ENCODE measurements at places on chromosomes 13 and 19.

- no peak for DNase-seq
These were observed 712.0 kb upstream of the GPC6 start for GRCh38 chr13:92514420-92515125.

DNA sequence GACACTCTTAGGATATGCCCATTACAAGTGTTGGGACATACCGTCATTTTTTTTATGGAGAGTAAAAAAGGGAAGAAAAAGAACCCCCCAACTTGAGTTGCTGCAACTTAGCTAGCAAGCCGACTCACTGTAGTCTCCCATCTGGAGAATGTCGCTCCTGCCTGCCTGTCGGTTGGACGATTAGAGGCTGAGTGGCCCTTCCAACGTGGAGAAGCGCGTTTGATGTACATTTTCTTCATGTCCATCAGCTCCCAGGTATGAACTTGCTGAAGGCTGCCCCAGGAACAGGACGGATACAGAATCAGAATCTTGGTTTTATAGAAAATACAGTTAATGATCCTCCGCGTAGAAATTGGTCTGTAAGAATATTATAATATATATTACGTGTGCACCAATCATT is 189.0 kb upstream of the SOX1 start:
- DNase-seq, result no peak

DNA sequence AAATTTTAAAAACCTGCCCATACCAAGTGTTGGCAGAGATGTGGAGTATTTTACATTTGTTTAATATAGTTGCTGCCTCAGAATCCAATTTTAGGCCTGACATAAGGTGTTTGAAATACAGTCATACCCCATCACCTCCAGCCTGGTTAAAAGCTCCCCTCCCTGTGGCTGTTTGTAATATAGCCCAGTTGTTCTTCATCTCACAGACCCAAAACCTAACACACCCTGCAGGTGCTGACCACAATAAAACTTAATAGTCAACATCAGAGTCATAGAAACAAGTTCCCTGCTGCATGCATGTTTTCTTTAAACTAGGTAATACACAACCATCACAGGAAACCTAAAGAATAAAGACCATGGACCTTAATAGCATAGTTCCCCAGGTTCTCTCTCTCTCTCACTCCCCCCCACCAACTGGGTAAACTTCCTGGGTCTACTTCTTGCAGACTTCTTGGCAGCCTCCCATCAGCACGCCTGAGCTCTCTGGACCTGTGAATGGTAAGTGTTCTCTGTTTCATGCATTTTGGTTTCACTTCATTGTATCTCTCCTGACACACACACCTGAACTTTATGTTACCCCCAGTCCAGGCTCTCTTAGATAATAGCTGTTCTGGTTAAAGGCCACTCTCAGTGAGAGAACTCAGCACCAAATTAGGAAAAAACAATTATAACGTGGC is 1369.9 kb downstream of the EFNB2 start:
- no peak for DNase-seq

- no peak for DNase-seq
These were observed 58.1 kb downstream of the KCNRG start for GRCh38 chr13:50073340-50073739.

DNA sequence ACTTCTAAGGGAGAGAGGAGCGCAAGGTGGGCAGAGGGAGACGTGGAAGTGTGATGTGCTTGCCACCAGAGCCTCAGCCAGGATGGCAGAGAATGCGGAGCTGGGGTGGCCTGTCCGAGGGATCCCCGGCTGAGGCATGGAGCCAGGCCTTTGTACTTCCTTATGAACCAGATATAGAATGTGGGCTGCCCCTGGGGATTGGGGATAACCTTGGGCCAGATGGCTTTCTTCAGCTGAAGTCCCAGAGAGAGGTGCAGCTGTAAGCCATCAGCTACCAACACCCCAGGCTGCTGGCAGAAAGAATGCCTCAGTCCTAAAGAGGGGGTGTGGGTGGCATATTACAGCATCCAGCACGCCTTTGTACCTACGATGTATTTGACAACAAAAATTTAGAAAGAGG is 25.5 kb upstream of the FBXO17 start:
- no peak for DNase-seq

- no peak for DNase-seq
These were observed 41.9 kb downstream of the ZNF627 start for GRCh38 chr19:11639245-11639601.

DNA sequence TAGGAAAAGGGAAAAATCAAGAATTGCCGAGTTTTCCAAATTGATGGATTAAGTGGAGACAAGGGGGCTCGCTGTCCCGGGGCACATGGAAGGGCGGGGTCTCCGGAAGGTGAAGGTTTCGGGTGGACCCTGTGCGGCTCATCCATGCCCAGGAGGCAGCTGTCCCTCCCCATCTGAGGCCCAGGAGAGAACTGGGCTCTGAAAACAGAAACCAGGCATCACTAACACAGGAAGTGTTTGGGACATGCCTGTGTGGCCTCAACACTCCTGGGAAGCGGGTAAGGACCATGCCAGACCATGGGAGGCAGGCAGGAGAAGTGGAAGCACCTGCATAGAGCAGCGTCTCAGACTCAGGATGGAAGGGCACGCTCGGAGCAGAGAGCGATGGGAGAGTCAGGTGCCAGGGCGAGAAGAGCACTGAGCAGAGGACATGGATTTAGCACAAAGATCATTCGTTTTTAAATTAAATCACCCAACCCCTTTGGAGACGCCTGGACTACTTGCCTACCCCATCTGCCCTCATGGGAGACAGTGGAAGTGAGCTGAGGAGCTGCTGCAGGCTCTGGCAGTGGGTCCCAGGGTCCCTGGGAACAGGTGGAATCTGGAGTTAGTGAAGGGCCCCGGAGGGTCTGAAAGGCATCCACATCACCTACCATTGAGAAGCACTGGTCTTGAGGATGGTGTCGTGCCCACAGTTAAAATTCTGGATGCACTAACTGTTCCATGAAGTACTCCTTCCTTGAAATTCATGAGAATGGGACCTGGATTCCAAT is 183.2 kb upstream of the SOX1 start:
- no peak for DNase-seq

- DNase-seq, result no peak
These were observed 344.9 kb upstream of the KLF12 start for GRCh38 chr13:74479124-74479523.

DNA sequence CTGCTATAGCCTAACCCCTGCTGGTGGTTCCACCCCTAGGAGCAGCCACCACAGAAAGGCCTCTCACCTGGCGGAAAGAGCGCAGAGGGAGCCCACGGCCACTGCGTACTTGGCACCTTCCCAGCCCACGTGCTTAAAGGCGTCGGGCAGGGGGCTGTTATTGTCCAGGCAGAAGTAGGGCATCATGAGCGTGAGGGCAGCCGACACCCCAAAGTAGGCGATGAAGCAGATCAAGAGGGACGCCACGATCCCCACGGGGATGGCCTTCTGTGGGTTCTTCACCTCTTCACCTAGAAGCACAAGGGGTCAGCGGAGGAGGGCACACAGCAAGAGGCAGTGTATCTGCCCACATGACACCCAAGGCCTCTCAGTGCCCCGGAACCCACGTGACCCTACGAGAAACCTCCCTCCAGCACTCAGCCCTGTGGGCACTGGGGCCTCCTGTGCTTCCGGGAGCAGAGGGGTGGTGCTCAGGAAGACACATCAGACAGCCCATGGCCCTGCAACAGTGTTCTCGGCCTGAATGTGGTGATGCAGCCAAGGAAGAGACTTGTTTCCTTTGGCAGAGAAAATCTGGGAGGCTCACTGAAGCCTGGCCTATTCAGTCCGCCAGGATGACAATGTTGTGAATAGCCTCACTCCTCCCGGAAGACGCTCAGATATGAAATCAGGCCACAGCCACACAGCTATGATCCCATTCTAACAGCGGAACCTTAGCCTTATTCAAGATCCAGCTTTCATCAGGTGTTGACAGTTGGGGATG is 72.1 kb downstream of the SLC7A1 start:
- no peak for DNase-seq

DNA sequence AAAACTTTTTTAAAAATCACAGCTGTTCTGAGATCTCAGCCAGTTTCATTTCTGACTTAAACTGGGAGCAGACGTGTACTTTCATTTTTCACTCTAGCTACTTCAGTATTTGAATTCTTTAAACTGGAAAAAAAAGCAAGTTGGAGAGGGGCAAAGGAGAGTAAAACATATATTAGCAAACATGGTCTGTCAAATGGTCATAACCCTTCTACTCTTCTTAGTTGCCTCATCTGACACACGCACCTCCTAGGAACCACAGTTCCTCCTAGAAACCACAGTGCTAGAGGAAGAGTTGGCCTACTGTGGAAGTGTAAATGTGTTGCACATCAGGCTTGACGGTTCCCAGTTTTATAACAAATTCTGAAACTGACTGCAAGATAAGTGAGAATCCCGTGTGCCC is 47.2 kb downstream of the TM9SF2 start:
- DNase-seq, result no peak

DNA sequence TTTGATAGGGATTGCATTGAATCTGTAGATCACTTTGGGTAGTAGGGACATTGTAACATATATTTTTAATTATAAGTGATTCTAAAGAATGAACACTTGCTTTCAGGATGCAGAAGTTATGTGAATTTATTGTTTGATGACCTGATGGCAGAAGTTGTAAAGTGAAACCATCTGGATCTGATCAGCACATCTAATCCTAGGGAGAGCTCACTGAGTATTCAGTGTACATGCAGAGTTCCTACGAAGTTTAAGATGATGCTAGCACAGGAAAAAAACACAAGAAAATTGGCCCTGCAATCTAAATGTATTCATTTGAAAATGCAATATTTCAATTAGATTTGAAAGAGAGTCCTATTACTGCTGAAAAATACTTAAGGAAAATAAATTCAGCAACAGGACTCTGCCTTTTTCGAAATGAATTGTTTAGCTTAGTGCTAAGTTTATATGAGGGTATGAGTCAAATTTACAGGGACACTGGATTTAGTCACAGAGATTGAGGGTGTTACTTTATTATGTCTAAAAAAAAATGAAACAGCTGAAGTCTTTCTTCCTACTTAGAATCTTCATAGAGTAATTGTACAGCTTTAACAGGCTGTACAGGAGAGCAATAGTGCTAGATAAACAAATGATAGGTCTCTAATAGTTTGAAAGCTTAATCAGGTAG is 385.7 kb downstream of the DCT start:
- DNase-seq, result no peak

DNA sequence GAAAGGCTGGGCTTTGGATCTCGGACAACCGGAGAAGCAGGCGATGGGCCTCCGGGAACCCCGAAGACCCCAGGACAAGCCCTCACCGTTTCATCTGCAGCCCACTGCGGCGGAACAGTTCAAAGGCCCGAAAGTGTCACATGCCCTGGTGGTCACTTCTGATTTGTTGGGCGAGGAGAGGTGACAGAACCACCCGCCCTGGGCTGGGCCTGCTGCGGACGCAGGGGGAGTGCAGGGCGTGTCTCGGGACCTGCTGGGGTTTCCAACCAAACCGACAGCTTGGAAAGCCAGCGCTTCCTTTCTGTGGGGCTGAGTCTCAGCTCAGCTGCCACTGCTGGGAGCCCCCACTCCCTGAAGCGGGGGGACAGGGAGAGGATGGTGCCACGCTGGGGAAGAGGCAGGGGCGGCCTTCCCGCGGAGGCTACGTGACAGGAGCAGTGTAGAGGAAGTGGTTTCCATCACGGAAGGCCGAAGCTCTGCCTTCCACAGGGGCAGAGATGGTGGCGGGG is 22.8 kb upstream of the ZBTB7A start:
- DNase-seq, result no peak

GRCh38 chr13:53683608-53684007 is 655.0 kb downstream of the OLFM4 start:
- DNase-seq, result no peak

DNA sequence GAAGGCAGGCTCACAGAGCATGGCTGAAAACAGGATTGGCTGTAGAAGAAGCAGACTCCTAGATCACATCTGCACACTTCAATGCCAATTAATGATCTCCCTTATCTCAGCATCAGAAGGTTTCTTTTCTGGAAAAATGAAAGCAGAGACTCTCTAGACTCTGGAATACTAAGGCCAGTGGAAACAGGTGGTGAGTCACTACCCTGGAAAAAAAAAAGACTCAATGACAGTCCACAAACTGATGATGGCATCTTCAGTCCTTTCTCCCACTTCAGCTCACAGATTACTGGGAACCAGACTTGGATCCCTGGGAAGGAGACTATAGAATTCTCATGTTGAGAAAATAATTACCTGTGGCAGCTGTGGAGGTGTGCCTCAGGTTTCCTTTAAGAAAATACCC is 47.5 kb upstream of the MBNL2 start:
- DNase-seq, result no peak

DNA sequence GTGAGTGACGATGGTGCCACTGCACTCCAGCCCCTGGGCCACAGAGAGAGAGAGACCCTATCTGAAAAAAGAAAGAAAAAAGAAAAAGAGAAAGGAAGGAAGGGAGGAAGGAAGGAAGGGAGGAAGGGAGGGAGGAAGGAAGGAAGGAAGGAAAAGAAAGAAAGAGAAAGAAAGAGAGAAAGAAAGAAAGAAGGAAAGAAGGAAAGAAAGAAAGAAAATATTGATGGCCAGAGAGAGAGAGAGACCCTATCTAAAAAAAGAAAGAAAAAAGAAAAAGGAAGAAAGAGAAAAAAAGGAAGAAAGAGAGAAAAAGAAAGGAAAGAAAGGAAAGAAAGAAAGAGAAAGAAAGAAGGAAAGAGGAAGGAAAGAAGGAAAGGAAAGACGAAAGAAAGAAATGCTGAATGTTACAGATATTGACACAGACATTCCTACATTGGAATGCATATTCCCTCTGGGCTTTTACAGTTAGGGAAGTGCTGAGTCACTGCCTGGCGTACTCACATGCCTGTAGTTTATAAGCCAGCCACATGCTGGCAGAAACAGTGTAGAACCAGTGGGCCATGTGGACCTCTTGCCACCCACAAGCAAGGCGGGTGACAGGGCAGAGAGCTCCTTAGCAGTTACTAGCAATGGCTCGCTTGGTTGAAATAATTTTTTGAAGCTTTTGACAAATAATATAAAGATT is 34.6 kb upstream of the SLC46A3 start:
- DNase-seq, result peak; percentile 82

Measured in GM04503 (cell line).